ENCODE measurements at places on chromosomes 12 and 14. TPM values are rescaled to one million over a fixed set of nuclear protein-coding genes. Genes with fewer than 3 reads are reported as not detected.

- DNase-seq: no peak
Measured at GRCh38 chr14:95685978-95686922, at the start of gene TCL1B. TCL1B (plus strand) TSS chr14:95686426; CDS start chr14:95686468, 42 bp downstream.

DNA sequence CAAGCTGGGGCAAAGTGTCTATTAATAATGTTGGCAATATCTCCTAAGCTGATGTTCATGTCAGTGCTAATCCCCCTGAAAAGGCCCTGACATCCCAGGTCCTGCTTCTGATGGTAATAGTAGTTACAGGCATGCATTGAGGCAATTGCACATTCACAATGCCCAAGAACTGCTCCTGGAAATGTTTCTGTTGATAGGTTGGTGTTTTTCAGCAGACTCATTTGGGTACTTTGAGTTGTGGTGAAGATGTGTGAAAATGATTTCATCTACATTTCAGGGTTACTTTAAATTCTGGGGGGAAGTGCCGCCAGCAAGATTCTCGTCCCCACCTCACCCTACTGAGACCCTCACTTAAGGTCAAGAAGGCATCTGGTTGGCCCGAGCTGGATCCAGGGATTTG, 92.9 kb downstream of the BBS10 start:
- DNase-seq: no peak

Gene DIABLO
- total RNA-seq: 90.5 TPM

- no peak for DNase-seq
Measured at GRCh38 chr12:1534748-1535147, 59.6 kb downstream of the FBXL14 start.

- no peak for DNase-seq
Measured at GRCh38 chr14:21106176-21106497, 5.3 kb downstream of the TMEM253 start.

DNA sequence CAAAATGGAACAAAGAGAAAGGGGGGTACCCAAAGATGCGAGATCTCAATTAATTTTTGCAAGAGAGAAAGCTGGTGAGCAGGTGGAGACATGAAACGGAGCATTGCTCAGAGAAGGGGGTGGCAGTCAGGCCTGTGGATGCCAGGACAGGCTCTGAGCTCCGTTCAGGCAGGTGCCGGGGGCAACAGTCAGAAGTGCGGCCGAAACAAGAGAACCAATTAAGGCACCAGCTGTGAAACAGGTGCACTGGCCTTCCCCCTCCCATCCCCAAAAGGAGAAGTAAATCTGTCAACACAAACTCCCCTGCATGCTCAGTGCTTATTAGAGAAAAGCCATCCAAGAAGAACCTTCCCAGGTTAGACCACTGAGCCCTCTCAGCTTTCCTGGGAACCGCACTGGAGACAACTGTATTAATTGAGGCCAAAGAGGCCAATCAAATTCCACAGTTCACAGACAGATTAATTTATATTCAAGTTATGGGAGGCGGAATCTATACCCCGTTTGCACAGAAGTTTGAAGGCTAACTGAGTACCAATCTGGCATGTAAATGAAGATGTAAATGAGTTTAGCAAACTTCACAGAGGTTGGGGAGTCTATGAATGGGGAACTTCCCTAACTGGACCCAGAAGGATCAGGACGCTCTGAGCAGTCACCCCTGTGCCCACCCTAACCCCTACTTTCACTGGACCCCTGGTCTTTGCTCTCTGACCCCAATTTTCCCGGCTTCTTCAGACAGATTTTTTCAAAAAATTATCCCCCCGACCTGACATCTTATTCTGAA, 20.9 kb downstream of the OAS2 start:
- DNase-seq: no peak

DNA sequence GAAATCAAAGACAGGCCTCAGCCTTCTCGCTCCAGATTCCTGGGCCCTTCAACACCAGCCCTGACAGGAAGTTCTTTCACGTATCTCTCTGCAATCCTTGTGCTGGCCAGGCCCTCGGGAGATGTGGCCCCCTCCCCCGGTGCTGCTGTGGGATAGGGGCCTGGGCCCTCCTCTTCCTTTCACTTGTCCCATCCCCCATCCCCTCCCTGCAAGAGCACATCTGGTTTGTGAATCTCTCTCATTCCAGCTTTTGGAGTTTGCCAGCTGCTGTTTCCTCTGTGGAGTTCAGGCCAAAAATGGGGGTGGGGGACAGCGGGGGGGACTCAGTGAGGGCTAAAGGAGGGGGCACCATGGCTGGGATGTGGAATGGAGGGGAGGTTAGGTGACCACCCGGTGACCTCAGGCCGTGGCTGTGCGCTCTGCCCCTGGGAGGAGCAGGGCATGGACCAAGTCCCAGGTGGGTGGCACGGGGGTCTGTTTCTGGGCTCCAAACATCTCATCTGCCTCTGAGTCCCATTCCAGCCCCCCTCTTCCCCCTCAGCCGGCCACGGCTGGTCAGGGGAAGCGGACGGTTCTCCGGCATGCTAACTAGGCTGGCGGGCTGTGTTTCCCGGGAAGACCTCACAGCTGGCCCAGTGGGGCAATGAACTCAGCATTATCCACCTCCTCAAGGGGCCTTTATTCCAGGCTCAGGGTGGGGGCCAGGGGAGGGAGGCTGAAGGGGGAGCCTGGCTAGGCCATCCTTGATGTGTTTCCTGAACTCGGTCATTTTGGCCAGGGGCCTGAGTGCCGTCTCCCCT, 7.4 kb downstream of the LRP1 start:
- no peak for DNase-seq

DNA sequence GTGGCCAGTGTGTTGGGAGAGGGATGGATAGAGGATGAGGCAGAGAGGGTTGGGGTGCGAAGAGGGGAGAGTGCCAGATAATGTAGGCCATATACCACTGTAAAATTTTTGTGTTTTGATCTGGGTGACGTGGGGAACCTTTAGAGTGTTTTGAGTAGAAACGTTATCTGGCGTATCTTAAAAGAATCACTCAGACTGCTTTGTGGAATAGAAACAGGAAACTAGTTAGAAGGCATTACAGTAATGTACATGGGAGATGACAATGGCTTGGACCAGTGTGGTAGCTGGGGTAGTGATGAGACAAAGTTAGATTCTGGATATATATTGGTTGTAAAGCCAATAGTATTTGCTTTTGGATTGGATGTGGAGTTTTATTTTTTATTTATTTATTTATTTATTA, 20.6 kb downstream of the ATF1 start:
- no peak for DNase-seq

DNA sequence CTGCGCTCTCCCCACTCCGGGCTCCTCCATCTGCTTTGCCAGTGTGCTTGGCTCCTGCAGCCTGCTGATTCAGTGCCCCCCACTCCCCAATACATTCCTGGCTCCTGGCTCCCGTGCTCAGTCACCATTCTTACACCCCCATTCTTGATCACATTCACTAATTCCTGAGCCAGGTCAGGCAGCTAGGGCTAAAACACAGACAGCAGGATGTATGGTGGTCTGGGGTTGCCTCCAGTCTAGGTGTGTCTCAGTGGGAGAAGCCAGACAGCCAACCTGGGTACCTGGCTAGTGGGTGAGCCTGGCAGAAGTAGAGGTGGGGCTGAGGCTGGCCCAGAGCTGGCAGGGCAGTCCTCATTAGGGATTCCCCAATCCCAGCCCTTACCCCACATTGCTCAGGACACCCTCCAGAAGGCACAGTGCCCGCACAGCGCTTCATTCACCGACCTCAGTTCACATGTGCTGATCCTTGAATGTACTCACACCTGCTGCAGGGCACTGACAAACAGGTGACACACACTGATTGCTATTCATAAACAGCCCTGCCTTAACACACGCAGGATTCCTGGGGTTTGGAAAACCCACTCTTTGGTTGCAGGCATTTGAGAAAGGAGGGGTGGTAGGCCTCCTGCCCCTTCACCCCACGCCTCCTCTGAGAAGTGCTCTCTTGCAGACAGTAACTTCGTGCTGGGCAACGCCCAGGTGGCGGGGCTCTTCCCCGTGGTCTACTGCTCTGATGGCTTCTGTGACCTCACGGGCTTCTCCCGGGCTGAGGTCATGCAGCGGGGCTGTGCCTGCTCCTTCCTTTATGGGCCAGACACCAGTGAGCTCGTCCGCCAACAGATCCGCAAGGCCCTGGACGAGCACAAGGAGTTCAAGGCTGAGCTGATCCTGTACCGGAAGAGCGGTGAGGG, 1.7 kb downstream of the KCNH3 start:
- no peak for DNase-seq

DNA sequence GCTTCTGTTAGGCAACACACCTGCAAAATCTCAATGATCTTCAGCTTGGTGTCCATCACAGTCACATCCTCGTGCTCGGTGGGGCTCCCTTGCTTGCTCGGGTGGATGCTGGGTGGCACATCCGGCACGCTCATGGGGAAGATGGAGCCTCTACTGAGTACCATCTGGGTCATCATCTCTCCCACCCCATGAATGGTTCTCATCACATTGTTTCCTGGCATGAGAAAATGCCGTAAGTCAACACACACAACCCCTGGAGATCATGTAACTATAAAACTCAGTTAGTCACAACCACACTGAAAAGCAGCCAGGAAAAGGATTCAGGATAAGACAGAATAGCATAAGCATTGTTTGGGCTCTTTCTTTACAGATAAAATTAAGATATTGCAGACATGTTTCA, 201.1 kb downstream of the ITPR2 start:
- no peak for DNase-seq

All from naive thymus-derived CD4-positive, alpha-beta T cell (primary cell).